DMS53 (cell line): ENCODE measurements at places on chromosomes 5 and 9.

DNA sequence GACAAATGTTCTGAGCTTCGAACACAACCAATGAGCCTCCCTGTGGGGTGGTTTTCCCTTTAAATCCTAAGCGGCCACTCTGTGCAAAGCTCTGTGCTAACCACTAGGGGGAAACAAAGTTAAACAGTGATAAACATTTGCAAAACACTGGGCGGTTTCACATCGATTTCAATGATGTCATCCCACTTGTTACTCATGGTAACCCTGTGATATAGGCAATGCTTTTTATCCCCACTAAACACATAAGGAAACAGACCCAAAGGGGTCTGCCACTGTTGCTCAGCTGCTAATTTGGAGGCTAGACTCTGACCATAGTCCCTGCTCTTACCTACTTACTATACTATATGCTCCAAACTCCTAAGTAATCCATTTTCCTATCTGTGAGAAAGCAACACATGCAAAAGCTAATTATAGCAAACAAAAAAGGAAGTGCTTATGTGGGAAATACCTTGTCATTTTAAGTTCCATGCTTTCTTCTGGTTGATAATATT, 57.3 kb downstream of the PTPN3 start:
- peak; percentile 90 for DNase-seq

- no peak for DNase-seq
Measured at GRCh38 chr5:22850981-22851380, 2.2 kb downstream of the CDH12 start.

DNA sequence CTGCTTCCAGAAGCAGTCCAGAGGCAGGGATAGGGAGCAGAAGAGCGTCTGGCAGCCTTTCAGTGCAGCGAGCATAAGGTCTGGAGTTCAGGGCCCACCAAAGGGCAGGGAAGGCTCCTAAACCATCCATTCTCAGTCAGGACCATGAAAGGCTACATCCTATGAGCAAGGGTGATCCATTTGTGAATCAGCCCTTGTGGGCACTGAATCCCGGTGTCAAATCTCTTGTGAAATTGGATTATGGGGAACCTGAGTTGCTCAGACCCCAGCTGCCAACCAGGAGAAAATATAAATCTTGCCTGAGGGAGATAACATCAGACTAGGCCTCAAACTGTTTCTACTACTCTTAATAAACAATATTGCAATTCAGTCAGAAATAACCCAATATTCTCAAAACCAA, 204.4 kb downstream of the SYK start:
- no peak for DNase-seq

- no peak for DNase-seq
Measured at GRCh38 chr9:105059252-105059651, 131.3 kb upstream of the ABCA1 start.

DNA sequence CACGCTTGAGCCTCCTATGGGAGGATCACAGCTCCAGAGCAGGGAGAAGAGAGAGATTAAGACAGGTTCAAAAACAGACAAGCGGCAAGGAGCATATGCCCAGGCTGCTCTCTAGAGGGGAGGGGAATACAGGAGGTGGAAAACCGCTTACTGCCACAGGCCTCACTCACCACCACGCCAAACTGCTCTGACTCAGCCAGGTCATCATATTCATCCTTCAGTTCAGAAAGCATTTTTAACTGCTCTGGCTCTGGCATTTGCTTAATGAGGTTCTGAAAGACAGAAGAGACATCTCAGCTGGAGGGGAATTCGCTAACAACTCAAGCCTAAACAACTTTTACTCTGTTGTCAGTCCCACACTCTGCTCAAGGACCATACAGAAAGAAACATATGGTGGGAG, 40.1 kb downstream of the PCDHGC5 start:
- no peak for DNase-seq

GRCh38 chr9:37239224-37239859, 119.0 kb downstream of the ZCCHC7 start:
- DNase-seq, result peak; percentile 73

DNA sequence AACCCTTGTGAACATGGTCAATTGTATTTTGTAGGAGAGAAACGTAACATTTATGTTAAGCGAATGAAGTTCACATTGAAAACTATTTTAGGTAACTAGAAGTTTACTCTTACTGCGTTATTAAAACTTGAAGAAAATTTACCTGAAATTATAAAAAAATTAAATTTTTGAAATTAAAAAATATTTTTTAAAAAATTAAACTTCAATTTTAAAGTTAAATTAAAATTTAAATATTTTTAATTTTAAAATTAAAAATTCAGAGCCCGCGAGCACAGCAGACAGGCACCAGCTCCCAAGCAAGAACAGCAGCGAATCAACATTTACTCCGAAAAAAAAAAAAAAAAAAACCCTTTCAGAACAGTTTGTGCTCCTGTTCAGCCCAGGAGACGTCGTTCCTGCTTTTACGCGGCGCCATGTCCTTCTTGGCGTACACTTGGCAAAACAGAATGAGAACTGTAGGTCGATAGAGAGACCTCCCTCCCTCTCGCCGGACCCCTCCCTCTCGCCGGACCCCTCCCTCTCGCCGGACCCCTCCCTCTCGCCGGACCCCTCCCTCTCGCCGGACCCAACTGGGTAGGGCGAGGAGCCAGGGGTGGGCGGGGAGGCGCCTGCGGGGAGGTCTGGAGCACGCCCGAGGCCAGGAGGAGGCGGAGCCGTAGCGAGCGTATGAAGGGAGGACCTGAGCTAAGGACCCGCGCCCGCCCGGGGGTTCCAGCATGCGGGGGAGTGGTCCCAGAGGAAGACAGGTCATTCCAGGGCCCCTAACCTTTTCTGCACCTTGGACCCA, 235.8 kb downstream of the ROR2 start:
- peak; percentile 89 for DNase-seq

- DNase-seq, result no peak
Measured at GRCh38 chr5:149046196-149046829, 16.5 kb downstream of the SH3TC2 start.

GRCh38 chr5:88682881-88683361, 200.1 kb downstream of the MEF2C start:
- DNase-seq, result no peak

DNA sequence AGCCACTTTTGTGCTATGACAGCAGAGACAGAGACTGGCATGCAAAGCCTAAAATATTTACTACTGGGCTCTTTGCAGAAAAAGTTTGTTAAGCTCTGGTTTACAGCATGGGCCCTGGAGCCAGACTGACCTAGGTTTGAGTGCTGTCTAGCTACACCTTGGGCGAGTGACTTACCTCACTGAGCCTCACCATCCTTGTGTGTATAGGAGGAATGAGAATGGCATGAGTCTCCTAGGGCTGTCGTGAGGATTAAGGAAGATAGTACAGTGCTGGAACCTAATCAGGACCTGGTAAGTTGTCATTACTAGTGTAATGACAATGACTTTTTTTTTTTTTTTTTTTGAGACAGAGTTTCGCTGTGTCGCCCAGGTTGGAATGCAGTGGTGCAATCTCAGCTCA, 65.2 kb downstream of the MSX2 start:
- no peak for DNase-seq

GRCh38 chr9:98967257-98967656, 23.6 kb downstream of the COL15A1 start:
- no peak for DNase-seq

GRCh38 chr5:154753792-154754191, 1.4 kb upstream of the LARP1 start:
- peak; percentile 25 for DNase-seq

- DNase-seq, result no peak
Measured at GRCh38 chr5:180704362-180704761, 35.5 kb downstream of the OR2Y1 start.

DNA sequence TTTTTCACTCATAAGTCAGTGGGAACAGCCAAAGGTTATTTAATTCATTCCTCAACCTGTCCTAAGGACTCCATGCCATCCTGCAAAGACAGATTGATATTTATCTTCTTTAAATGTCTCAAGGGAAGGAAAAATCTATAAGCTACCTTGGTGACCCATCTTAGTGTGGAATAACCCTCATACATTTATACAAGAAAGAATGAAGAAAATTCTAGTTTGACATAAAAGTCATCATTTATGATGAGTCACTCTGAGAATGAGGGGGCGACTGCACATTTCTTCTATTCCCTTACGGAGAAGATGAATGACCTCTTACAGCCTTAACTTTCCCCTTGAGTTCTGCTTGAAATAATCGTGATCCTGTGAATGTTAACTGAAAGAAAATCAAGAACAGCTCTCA, 26.8 kb upstream of the NUDT12 start:
- DNase-seq, result no peak

- DNase-seq, result peak; percentile 9
Measured at GRCh38 chr5:38500573-38501260, 55.7 kb downstream of the LIFR start.

GRCh38 chr5:141558150-141558549, 60.6 kb downstream of the DIAPH1 start:
- no peak for DNase-seq

- DNase-seq, result no peak
Measured at GRCh38 chr5:50730336-50730735, 63.9 kb downstream of the PARP8 start.

DNA sequence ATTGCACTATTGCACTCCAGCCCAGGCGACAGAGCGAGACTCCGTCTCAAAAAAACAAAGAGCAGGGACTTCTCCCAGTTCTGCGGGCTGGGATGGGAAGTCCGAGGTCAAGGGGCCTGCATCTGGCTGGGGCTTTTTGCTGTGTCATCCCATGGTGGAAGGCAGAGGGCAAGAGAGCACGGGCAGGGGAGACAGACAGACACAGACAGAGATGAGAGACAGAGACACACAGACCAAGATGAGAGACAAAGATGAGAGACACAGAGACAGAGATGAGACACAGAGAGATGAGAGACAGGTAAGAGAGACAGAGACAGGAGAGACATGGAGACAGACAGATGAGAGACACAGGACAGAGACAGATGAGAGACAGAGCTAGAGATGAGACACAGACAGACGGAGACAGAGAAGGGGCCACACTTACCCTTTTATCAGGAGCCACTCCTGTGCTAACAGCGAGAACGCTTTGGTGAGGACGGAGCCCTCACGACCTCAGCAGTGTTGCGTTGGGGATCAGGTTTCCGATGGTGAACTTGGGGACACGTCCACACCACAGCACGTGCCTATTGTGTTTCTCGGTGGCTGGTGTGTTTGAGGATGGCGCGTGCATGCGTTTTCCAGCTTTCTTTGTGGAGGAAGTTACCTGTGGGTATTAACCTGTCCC, 8.9 kb upstream of the TOR4A start:
- DNase-seq, result no peak

GRCh38 chr5:141521244-141521781, 32.4 kb downstream of the PCDHGC5 start:
- peak; percentile 51 for DNase-seq

DNA sequence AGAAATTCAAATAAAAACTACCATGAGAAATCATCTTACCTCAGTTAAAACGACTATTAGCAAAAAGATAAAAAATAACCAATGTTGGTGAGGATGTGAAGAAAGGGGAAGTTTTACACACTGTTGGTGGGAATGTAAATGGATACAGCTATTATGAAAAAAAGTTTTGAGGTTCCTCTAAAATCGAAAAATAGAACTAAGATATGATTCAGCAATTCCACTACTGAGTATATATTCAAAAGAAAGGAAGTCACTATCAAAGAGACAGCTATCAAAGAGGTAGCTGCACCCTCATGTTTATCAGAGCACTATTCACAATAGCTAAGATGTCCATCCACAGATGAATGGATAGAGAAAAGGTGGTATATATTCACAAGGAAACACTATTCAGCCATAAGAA, 1888.4 kb downstream of the MAT2B start:
- DNase-seq, result no peak

GRCh38 chr9:19028835-19029451, 4.1 kb downstream of the SAXO1 start:
- peak; percentile 77 for DNase-seq

- no peak for DNase-seq
Measured at GRCh38 chr5:758698-759053, 25.9 kb downstream of the ZDHHC11B start.

- DNase-seq, result no peak
Measured at GRCh38 chr5:139886213-139886612, 90.6 kb downstream of the PSD2 start.

- DNase-seq, result no peak
Measured at GRCh38 chr5:94849324-94849723, 230.9 kb downstream of the SLF1 start.

DNA sequence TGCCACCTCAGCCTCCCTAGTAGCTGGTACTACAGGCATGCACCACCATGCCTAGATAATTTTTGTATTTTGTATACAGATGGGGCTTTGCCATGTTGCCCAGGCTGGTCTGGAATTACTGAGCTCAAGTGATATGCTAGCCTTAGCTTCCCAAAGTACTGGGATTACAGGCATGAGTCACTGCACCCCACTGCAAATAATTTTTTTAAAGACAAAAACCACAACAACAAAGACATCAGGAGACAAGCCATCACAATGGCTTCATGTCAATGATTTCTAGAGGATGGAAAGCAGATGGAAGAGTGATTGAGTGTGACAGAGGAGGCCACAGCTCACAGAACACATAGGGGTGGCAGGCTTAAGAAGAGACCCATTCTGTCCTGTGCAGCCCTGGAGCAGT, 97.9 kb upstream of the PCSK1 start:
- peak; percentile 54 for DNase-seq

DNA sequence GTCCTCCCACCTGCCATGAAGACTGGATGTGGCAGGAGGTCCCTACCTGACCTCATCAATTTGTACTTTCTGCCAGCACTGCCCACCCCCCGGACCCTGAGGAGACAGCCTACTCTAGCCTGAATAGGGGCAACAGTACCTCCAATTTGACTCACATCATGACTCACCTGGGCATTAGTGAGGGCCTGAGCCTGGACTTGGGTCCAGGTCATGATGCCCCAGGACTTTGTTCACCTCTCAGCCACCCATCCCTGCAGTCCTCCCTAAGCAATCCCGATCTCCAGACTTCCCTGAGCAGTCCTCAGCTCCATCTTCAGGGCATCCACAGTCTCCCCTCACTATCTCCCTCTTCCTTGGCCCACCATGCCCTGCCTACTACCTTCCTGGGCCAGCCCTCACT, 28.1 kb downstream of the KIF2A start:
- no peak for DNase-seq

DNA sequence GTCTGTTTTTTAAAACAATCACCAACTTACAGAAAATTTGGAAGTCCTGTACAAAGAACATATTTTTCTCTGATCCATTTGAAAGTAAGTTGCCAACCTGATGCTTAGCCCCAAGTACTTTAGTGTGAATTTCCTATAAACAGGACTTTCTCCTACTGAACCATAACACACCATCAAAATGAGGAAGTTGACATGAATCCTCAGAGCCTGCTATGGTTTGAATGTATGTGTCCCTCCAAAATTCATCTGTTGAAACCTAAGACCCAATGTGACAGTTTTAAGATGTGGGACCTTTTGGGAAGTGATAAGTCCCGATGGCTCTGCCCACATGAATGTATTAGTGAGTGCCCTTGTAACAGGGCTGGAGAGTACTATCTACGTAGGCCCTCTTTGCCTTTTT, 6.4 kb upstream of the ACOT12 start:
- DNase-seq, result no peak
